ENCODE measurements at places on chromosomes 2 and 18.

DNA sequence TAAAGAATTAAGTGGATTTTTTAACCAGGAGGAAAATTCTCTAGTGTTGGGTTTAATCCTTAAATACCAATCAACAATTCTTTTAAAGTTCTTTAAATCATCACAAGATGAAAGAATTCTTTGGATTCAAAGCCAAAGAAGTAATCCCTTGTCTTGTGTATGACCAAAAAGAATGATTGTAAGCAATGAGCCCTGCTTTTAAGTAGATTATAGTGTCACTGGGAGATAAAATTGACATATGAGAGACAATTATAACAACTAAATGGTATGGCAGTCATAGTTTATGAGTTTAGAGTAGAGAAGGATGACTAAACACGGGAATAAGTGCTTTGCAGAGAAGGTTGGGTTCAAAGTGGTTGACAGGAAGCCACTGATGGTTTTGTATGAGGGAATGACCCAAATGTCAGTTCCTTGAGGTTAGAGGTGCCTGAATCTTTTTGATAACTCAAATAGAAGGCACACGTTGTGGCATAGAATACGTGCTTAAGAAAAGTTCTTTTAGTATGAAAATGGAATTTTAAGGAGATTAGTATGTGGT lies 199.6 kb upstream of the TCF4 start:
- DNase-seq: no peak

DNA sequence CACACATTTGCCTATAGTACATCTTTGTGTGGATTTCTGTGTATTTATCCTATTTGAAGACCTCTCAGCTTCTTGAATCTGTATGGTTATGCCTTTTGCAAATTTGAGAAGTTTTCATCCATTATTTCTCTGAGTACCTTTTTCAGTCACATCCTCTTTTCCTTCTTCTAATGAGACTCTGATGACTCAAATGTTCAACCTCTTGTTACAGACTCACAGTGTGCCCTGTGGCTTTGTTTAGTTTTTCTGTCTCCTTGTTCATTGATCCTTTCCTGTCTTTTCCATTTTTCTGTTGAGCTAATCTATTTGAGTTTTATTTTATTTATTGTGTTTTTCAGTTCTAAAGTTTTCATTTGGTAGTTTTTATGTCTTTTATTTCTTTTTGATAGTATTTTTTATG lies 87.0 kb upstream of the LRP1B start:
- no peak for DNase-seq

- DNase-seq: no peak
Observed at GRCh38 chr2:198096002-198096401, 291.6 kb downstream of the PLCL1 start.

- DNase-seq: no peak
Observed at GRCh38 chr2:10091182-10091888, 11.1 kb upstream of the CYS1 start.

GRCh38 chr2:237235383-237236095 lies 149.8 kb downstream of the COPS8 start:
- DNase-seq: no peak

GRCh38 chr18:44798433-44799048 lies 117.9 kb downstream of the SETBP1 start:
- no peak for DNase-seq

- no peak for DNase-seq
Observed at GRCh38 chr18:48673853-48674721, 135.3 kb downstream of the CTIF start.

- DNase-seq: no peak
Observed at GRCh38 chr2:21928292-21928691, 804.5 kb downstream of the TDRD15 start.

DNA sequence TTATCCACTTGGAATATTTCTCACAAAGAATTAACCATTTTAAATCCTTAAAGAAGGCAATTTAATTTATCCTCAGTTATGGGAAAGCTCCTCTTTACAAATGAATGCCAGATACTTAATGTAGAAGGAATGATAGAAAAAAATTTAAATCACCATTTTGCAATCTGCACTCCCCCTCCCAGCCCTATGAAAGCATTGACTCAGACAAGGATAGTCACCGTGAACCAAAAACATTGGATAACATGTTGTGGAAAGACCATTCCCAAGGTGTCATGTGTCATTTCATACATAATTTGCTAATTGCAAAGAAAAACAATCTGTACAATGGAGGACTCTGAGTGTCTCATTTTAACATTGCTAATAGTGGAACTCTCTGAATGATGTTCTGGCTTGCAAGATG lies 421.0 kb downstream of the TXNL1 start:
- DNase-seq: no peak

DNA sequence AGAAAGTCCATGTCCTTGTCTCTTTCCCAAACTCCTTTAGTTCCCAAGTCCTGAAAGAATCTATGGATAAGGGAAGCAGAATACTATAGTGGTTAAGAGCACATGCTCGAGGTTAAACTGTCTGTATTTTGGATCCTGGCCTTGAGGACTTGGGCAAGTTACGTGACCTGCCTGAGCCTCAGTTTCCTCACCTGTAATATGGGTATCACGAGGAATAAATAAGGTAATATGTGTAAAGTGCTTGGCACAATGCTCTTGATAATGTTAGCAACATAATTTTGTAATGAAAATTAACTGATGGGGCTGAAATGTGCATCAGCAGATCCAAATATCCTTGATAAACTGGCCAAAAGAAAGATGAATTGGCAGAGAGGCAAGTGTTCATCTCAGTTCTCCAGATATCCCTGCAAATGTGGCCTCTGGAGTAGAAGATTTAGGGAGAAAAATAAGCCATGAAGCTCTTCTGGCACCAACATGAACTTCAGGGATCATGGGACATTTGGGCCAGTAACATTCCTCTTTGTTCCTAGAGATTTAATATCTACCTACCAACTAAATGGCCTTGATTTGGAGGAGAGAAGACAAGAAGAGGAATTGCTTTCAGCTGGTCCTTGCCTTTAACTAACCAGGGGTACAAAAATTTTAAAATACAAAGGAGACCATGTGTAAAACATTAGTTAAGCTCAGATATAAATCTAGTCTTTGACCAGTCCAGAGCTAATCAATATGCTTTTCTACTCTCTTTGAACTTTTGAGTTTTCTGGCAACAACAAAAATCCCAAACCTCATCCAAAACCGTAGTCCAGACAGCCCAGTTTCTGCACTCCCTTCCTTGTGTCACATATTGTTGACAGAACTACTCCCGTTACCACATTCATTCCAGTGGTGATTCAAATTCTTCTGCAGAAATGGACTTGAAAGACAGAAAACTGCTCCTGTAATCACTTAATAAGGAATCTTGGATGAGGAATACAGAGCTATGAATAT lies 52.7 kb upstream of the EML4 start:
- no peak for DNase-seq

- DNase-seq: no peak
Observed at GRCh38 chr2:230873661-230874401, 9.1 kb downstream of the ITM2C start.

GRCh38 chr2:80050246-80050645 lies 254.3 kb downstream of the LRRTM1 start:
- DNase-seq: peak; percentile 65

DNA sequence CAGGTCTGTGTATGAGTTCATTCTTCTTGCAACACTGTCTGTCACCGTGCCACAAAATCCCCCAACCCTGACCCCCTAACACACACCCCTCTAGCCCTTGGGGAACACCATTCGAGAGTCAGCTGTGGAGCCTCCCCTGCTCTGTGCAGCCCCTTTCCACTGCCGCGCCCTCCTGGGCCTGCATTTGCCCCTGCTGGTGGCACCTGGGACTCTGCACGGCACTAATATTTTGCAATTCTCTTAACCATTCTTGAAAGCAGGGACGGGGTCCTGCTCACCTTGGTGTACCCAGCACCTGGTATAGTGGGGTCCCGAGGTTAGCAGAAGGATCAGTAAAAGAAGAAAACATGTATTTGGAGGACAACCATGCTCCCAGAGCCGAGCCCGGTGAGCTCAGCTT lies 124.0 kb downstream of the HDAC4 start:
- DNase-seq: no peak

- DNase-seq: no peak
Observed at GRCh38 chr2:69490486-69490885, 53.3 kb upstream of the NFU1 start.

DNA sequence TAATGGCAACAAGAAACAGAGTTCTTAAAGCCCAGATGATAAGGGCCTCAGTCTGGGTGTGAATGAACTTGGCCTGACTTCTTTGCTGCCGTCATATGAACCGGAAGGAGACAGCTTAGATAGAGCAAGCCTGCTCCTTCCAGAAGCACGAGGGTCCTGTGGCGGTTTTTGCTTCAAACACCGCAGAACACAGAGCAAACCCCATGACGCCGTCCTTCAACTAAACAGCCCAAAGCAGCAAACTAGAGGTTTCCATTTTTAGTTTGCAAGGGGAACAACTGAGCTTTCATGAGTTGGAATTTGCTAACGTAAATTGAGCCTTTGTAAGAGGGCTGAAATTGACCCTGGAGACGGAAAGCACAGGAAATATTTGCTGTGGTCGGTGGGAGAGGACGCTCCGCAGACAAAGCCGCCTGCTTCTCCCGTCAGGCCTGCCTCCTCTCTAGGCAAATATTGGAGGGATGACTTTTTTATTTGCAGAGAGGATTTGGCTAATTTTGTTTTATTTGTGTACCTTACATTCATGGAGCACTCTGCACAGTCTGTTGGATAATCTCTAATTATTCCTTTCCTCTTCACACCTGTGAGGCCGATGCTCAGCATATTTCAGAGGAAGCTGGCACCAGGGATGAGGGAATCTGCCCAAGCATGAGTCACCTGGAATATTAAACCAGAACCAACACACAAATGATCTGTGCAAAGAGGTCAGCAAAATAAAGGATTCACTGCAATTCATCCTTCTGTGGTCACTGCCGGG lies 134.0 kb upstream of the NCK2 start:
- DNase-seq: no peak

DNA sequence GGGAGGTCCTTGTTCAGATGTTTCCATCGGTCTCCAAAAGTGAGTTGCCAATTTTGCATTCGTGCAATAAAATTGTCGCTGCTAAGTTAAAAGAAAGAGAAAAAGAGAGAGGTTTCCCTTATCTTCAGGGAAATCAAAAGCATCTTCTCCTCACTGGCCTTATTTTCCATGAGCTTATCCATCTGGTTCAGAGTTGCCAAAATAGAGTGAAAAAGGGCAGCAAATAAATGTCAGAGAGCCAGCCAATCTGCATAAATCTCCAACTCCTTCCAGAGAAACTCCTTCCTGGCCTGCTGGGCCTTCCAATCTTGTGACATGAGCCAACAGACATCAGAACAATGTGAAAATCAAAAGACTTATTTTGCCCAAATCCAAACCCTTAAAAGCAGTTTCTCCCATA lies 28.4 kb downstream of the PAX3 start:
- DNase-seq: no peak

- no peak for DNase-seq
Observed at GRCh38 chr2:37773371-37774130, 102.1 kb upstream of the CDC42EP3 start.

DNA sequence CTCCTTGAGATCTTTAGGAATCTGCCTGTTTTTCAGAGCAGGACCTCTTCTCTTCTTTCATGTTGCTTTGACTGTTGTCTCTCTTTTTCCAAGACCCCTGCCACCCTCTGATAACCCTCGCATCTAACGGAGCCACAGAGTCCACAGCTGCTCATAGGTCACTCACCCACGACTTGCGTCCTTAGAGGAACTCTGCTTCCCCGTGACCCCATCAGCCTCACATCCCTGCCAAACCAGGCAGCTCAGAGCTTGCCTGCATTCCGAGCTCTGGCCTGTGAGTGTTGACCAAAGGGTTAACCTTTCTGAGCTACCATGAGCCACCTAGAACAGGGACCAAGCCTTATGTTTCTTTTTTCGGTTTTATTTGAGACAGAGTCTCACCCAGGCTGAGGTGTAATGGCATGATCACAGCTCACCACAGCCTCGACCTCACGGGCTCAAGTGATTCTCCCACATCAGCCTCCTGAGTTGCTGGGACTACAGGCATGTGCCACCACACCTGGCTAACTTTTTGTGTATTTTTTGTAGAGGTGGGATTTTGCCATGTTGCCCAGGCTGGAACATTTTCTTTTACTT lies 36.4 kb downstream of the CABLES1 start:
- DNase-seq: no peak

- DNase-seq: no peak
Observed at GRCh38 chr2:153917570-153917969, 45.8 kb downstream of the GALNT13 start.

- DNase-seq: no peak
Observed at GRCh38 chr2:51813247-51813646, 781.3 kb upstream of the NRXN1 start.

DNA sequence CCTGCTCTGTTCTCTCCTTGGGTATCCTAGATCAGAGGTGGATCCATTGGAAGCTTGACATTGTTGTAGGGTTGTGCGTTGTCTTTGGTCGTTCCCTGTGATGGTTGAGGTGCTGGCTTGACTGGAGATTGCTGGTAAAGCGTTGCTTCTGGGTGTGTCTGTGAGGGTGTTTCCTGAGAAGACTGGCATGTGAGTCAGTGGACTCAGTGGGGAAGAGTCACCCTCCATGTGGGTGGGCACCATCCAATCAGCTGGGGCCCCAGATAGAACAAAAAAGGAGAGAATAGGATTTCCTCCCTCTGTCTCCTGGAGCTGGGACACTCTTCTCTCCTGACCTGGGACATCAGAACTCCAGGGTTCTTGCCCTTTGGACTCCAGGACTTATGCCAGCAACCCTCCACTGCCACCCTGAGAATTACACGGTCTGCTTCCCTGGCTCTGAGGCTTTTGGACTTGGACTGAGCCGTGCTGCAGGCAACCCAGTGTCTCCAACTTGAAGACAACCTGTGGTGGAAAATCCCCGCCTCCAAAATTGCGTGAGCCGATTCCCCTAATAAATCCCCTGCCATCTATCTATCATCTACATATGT lies 14.8 kb upstream of the REEP1 start:
- no peak for DNase-seq

GRCh38 chr2:46657042-46657504 lies 177.7 kb downstream of the TMEM247 start:
- no peak for DNase-seq

GRCh38 chr2:58866527-58866926 lies 625.4 kb upstream of the FANCL start:
- DNase-seq: no peak

- no peak for DNase-seq
Observed at GRCh38 chr2:26620031-26620605, 21.0 kb downstream of the CIB4 start.

- DNase-seq: no peak
Observed at GRCh38 chr2:242075696-242076095, 206.2 kb downstream of the RTP5 start.

- DNase-seq: no peak
Observed at GRCh38 chr18:57581301-57581934, 5.1 kb downstream of the FECH start.

DNA sequence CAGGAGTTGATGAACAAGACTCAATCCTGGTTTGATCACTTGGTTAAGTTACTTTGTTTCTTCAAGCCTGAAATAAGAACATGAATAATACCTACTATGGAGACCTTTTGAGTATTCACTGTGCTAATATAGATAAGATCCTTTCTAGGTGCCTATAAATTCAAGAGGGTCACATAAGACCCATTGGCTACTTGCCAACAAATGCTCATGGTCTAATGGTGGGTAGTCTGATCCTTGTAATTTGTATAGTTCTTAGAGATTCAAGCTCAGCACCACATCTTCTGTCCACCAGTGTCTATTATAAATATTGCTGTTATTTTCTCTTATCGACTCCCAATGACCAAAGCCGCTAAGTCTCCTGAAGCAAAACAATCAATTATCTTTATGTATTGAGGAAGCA lies 27.4 kb upstream of the ACSL3 start:
- no peak for DNase-seq

Measured in dorsolateral prefrontal cortex (tissue), 122 donors.